ENCODE measurements at places on chromosomes 12 and 14.

GRCh38 chr12:6478416-6478815 lies 7.9 kb upstream of the VAMP1 start:
- DNase-seq, result peak; percentile 78

DNA sequence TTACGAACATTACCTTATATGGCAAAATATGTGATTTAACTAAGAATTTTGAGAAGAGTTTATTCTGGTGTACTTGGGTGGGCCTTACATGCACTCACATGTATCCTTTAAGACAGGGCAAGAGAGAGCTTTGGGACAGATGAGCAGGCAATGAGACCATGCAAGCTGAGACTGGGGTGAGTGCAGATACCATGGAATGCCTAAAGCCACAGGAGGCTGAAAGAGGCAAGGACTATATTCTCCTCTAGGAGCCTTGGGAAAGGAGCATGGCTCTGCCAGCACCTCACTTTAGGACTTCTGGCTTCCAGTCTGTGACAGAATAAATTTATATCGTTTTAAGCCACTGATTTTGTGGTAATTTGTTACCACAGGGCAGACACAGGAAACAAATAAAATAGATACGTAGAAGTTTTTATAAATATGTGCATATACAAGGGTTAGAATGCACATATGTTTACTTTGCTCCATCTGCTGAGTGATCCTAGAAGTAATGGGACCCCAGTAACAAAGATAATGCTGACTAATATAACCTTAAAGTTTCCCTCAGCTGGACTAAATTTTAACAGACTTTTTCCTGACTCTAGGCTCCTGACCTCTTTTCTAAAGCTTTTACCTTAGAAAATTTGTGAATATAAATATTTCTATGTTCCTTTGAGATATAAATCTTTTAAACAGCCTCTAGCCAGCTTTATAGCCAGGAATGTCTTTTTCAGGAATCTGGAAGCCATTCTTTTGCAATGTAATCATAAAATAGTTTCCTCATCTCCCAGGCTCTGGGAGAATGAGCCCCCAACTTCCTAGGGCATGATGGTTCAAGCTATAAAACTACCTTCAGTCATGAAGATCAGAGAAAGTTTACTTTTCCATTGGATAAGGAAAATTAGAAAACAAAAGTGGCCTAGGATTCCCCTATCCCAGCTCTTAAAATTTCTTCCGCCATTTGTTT lies 216.8 kb downstream of the PPFIA2 start:
- peak; percentile 47 for DNase-seq

DNA sequence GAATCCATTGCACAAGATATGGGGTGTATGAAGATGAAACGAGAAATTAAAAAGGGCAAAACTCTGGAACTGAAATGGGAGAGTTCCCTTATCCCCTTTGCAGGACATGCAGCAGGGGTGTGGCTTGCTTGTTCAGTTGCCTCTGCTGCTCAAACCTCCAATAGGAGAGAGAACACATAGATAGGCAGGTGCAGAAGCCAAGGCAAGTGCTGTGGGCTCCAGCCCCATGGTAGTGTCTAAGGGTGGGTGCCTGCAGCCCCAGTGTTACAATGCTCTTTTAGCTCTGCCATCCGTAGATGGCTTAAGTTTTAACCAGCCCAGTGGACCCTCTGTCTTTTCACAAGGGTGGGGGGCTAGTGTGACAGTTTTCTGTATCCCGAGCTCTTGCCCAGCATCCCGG lies 69.7 kb downstream of the CMAS start:
- no peak for DNase-seq

GRCh38 chr12:72173974-72174373 lies 98.2 kb upstream of the TRHDE start:
- no peak for DNase-seq

DNA sequence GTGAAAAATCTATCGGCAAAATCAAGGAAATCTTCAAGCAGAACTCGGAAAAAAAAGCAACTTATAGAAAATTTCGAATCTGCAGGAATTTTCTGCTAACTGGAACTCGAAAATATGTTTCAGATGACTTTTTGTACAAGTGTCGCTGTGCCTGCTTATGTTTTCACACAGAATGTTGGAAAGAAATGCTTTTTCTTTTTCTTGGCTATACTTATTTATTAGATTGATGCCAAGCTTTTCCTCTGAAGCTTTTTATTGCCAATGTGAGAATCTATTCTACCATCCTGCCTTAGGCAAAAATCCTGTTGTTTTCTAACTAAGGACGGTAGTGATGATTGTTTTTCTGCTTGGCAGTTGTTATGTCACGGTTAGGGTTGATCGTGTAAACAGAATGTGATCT lies 65.8 kb downstream of the TRHDE start:
- DNase-seq, result no peak

DNA sequence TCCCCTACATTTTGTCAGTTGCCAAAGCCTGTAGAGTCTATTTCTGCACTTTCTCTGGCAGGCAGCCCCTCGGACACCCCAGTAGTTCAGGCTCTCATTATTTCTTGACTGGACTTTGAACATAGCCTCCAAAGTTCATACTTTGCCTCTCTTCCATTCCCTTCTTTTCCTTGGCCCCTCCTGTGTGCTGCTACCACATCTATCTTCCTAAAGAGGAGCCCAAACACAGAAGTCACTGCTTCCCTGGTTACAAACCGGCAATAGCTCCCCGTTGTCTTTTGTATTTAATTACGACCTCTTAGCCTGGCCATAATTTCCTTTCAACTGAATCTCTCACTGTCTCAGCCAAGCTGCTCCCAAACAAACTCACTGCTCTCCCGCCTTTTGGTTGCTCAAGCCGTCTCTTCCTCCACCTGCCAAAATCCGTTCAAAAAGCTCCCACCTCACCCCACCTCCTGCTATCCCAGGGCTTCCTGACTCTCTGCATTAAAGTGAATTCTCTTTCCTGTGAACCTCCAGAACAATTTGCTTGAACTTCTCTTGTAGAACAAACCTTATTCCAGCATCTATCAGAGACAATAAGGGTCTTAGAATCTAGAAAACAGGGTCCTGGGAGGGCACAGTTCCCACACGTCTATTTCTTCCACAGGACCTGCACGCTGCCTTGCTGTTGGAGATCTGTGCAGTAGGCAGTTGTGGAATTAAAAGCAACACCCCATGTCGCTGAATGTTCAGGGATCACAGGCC lies 46.9 kb downstream of the PRMT8 start:
- no peak for DNase-seq

DNA sequence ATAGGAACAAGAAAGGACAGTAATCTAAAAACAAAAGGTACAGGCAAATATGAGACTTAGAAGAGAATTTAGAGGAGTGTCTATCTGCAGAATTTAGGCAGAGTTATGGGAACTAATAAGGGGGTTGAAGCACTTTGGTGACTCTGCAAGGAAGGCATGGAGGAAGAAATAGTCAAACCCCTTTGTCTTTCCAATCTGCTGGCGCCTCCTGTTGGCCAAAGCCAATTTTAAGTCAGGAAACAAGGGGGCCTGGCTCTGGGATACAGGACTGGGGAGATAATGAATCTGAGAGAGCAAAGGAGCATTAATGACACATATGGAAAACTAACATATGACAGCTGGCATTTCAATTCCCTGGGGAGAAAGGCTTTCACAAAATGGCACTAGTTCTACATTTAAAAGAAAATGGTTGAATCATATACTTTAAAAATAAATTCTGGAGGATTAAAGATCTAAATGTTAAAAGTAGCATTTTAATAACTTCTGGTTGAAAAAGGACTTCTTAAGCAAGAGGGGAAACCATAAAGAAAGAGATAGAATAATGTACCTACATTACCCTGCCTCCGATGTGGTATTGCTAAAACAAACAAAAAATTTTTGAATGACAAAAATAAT lies 48.5 kb upstream of the CSRP2 start:
- DNase-seq, result peak; percentile 58

DNA sequence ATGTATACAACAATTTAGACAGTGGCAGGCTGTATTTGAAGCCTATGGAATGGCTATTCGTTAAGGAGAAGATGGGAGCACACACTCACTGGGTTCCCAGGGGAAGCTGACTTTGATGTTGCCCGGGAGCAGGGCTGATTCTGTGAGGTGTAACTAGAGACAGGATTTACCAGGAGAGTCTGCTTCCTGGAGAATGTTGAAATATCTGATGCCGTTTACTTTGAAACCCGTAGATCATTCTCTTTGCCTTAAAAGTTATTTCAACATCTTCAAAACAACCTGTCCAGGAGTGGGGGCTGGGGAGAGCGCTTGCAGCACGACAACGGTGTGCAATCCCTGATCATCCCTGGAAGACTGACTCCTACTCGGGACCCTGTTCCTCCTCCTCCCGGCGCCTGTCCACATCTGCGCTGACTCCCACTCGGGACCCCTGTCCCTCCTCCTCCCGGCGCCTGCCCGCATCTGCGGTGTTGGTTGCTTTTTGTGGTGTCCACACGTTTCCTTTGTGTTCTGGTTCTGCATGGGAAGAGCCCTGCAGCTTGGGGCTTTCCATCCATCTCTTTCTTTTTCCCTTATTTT lies 72.6 kb downstream of the AACS start:
- DNase-seq, result no peak

- DNase-seq, result peak; percentile 42
Observed at GRCh38 chr14:28671425-28671824, 95.2 kb upstream of the FOXG1 start.

GRCh38 chr14:26599291-26599690 lies 1.5 kb upstream of the NOVA1 start:
- no peak for DNase-seq

DNA sequence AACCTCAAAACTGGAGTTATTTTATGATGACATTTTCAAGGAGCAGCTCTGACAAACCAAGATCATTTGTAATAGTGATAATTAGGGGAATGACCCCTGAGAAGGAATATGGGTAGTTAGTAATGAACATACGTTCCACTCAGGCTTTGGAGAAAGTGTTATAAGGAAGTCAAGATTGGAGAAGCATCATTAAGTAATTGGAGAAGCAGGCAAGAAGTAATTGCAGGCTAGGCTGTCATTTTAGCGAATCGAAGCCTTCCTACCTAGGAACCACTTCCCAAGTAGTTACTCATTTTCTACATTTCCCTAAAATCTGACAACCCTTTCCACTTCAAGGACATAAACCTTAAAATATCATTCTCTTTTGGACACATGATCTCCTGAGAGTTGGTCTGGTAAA lies 1.2 kb downstream of the EDDM3B start:
- no peak for DNase-seq

GRCh38 chr12:66500841-66501240 lies 178.0 kb downstream of the GRIP1 start:
- DNase-seq, result no peak

- no peak for DNase-seq
Observed at GRCh38 chr12:115750340-115750739, 527.2 kb downstream of the MED13L start.

DNA sequence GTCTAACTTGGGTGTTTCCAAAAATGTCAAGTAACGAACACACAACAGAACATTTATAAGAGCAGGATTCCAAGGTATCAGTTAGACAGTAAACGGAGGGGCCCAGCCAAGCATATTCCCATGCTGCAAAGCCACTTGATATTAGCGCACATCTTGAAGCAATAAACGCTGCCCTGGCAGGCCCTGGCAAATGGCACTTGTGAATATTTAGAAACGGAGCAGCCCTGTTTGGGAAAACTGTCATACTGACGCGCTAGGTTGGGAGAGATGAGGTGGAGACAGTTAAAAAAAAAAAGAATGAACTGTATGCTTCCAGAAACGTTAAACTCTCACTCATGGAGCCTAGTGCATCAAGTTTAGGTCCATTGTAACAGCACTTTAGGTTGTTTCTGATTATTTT lies 9.3 kb downstream of the DGLUCY start:
- DNase-seq, result no peak

GRCh38 chr14:104544362-104544961 lies 35.1 kb upstream of the C14orf180 start:
- no peak for DNase-seq

DNA sequence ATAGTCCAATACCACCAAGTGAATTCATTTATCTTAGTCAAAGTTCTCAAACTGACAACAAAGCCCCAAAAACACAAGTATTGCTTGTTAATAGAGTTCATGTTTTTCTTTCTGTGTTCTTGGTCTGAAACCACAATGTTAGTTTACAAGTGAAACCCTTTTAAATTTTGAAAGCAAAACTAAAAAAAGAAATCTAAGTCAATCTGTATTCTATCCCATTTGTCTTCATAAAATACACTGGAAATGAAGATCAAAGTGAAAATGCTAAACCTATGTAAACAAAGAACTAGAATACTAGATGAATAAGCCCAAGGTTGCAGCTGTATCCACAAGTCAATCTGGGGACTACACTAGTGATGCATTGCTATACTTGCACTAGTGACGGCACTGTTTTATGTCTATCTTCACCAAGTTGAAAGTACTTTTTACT lies 10.4 kb downstream of the MAP4K5 start:
- DNase-seq, result peak; percentile 36

DNA sequence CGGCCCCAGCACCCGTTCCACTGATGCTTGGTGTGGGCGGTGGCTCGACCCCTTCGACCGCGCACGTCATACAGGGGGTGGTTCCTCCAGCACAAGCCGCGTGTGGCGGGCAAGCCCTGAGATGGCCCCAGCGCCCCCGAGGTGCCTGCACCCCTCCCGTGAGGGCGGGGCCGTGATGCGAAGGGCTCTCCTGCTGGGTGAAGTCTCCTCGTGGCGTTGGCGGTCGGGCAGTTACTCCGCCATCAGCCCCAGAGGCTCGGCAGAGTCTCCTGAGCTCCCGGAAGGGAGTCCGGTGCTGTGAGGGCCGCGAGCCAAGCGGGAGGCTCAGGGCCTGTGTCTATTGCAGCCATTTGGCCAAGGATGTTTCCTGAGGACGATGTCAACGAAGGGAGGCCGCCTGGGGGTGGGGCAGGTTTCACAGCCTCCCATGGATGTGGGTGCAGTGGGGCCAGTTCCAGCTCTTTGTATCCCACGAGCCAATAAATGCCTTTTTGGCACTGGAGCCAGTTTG lies 78.1 kb upstream of the GALNT9 start:
- DNase-seq, result no peak

DNA sequence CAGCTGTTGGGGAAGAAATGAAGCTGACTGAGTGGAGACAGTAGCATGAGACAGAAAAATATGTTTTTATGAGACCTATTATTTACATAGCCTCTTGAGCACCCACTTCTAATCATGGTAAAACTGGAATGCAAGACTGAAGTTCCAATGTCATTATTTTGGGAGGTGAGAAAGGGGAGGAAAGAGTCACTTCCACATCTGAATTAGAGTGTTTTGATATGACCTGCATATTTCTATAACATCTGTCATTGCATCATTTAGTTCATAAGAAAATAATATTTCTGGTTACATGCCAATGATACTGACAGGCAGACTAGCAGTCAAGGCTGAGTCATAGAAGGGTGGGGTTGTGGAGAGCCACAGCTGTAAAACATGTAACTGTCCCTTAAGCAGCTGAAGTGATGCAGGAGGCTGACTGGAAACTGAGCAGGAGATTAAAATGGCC lies 26.7 kb downstream of the NTN4 start:
- peak; percentile 98 for DNase-seq

DNA sequence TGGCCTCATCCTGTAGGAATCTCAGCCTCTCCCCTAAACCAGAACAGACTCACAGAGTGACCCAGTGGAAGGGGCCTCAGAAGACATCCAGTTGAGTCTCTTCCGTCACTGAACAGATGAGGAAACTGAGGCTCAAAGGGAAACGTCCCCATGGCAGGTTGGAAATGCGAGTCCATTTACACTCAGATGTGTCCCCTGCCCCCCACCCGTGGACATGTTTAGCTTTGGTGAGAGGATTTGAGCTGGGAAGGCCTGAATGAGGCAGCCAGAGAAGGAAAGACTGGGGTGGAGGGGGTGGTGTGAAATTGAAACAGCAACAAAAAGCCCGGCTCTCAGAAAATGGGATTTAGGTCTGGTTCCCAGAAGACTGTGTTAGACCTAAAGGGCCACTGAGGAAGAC lies 1.7 kb downstream of the FAIM2 start:
- DNase-seq, result no peak

All from fibroblast of skin of back (primary cell).